ENCODE measurements at places on chromosomes 5 and 9. TPM values are rescaled to one million over a fixed set of nuclear protein-coding genes. Genes with fewer than 3 reads are reported as not detected.

Gene CBY3
- total RNA-seq = 1.2 TPM

Gene DRD1
- total RNA-seq = not detected

Gene SPINK4
- not detected for total RNA-seq

GRCh38 chr5:1060535-1060981 is 51.3 kb downstream of the SLC12A7 start:
- no peak for DNase-seq

GRCh38 chr9:75064307-75065025 is 23.5 kb downstream of the NMRK1 start:
- no peak for DNase-seq

GRCh38 chr5:20522905-20523482 is 535.0 kb upstream of the CDH18 start:
- DNase-seq = no peak

Gene GGTA1
- not detected for total RNA-seq

GRCh38 chr9:26656003-26656870 is 236.4 kb downstream of the CAAP1 start:
- peak; percentile 2 for DNase-seq

GRCh38 chr5:134979416-134979815 is 11.7 kb downstream of the CATSPER3 start:
- DNase-seq = no peak

DNA sequence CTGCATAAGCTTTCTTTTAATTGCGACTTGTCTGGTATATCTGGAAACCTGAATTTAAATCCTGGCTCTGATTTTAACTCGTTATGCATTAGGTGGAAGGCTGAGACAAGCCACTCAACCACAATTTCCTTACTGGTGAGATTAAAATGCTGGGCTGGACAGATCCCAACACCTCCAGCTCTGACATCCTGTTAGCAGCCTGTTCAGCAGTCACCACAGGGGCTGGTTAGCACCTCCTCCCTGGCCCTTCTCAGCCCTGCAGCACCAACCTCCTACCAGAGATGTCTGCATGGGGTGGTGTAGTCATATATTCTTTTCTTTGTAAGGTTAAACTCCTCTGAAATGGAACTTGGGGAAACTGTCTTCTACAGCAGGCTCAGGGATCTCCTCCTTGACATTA is 156.5 kb upstream of the NFIL3 start:
- DNase-seq = no peak

GRCh38 chr9:82454509-82455190 is 466.1 kb downstream of the SPATA31D1 start:
- DNase-seq = no peak
